ENCODE measurements at places on chromosomes 7 and 10.

- DNase-seq: no peak
Measured at GRCh38 chr10:81081887-81082620, 544.4 kb downstream of the SH2D4B start.

GRCh38 chr7:8035647-8036518 lies 67.3 kb downstream of the GLCCI1 start:
- no peak for DNase-seq

DNA sequence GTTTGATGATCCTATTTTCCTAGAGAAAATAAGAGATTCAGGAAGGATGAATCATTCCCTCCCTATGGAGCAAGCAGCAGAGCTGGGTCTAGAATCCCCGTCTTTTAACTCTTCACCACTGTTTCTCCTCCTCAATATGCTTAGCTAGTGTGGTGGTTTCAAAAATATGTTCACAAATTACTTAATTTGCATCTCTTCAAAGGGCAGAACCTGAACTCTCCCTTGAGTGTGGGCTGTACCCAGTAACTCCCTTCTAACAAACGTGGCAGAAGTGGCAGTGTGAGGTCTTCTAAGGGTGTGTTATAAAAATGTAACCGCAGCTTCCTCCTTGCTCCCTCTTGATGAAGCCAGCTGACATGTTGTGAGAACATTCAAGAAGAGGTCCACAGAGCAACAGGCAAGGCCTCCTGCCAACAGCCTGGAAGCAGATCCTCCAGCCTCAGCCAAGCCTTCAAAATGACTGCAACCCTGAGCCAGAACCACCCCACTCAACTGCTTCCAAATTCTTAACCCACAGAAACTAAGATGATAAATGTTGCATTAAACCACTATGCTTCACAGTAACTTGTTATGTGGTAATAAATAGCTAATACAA lies 36.6 kb downstream of the SRPK2 start:
- no peak for DNase-seq

GRCh38 chr10:18136073-18136791 lies 4.0 kb upstream of the CACNB2 start:
- no peak for DNase-seq

GRCh38 chr7:130959743-130960207 lies 225.8 kb upstream of the KLF14 start:
- no peak for DNase-seq

All from NCI-H1417 treated with DMSO at 0.1 percent for 48 hours (cell line).